T-helper 2 cell treated with Interferon-gamma antibody and Interleukin-4, amounts not matched to agents 5 μg/mL and 100 μg/mL, for 36 hours (primary cell): ENCODE measurements at places on chromosomes 4 and X.

DNA sequence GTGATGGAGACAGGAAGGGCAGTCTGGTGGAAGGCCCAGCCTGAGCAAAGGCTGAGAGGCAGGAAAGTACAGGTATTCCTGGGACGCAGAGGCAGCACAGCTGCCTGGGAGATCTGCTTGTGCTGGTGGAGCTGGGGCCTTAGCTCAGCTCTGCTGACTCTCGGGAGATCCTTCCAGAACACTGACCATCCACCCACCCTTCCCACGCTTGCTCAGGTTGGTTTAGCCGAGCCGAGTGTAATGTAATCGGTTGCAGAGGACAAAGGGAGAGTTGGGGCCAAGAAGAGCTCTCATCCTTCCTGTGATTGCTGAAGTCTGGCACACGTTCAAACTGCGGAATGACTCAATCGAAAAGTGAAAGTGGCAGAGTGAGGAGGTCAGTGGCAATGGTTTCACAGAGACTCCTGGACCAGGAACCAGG is 43.1 kb upstream of the GPR78 start:
- H3K36me3 ChIP-seq, result no peaks in the 10 kb centered on the region
- no peak overlapping the region for H3K4me3 ChIP-seq
- H3K27me3 ChIP-seq, result no peaks in the 10 kb centered on the region
- DNase-seq, result no peak
- peaks cover 5% of the 10 kb centered on the region for H3K4me1 ChIP-seq

DNA sequence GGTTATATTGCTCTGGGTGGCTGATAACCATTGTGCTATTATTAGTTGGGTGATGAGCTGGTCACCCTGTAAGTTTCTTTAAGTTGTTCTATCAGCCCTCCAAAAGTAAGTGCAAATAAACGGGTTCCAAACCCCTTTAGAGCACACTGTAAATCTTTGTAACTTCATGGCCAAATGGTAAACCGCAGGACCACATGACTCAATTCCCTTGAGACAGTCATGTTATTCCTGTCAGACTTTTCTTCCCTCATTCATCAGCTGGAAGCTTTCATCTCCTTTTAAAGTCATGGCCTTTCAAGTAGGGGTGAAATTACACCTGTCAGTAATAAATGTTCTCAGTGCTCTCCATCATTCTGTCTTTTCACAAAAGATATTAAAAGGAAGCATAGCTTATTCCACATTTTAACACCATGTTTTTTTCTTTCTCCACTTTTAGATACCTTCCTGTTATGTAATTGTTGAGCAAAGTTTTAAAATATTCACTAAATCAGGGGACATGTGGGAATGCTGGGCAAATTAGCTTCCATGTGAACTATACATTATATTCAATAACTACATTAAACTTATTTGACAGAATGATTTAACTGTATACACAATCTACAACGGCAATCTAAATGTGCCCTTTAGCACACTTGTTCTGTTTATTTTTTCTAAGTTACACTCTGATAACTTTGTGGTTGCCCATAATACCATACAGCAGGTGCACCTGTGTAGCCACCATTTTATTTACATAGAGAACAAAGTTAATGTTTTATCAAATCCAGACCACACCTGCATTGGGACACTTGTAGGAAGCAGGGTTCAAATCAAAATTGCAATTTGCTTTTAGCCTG is 275.5 kb downstream of the CFAP299 start:
- H3K27me3 ChIP-seq, result no peaks in the 10 kb centered on the region
- H3K36me3 ChIP-seq, result no peaks in the 10 kb centered on the region
- H3K27ac ChIP-seq, result no peak overlapping the region
- H3K4me1 ChIP-seq, result no peaks in the 10 kb centered on the region
- DNase-seq, result no peak

- peak overlapping the region; percentile 79 for H3K27ac ChIP-seq
- no peak for DNase-seq
- no peaks in the 10 kb centered on the region for H3K27me3 ChIP-seq
- H3K4me1 ChIP-seq, result peaks cover 49% of the 10 kb centered on the region
- peak overlapping the region; percentile 11 for H3K4me3 ChIP-seq
Measured at GRCh38 chr4:26878794-26879391, 18.3 kb downstream of the STIM2 start.

DNA sequence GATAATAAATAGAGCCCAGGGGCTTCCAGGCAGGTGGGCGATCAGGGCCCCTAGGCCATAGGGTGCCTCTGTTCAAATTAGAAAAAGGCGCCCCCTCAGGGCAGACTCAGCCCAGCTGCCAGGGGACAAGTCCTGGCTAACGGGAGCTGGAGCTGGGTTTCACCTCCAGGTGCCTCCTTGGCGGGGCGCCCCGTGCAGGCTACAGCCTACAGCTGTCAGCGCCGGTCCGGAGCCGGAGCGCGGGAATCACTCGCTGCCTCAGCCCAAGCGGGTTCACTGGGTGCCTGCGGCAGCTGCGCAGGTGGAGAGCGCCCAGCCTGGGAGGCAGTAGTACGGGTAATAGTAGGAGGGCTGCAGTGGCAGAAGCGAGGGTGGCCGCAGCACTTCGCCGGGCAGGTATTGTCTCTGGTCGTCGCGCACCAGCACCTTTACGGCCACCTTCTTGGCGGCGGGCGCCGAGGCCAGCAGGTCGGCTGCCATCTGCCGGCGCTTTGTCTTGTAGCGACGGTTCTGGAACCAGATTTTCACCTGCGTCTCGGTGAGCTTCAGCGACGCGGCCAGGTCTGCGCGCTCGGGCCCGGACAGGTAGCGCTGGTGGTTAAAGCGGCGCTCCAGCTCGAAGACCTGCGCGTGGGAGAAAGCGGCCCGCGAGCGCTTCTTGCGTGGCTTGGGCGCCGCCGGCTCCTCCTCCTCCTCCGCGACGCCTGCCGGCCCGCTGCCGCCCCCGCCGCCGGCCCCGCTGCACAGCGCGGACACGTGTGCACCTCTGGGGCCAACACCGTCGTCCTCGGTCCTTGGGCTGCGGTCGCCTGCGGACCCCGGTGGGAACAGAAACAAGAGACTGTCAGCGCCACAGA is 2.4 kb downstream of the NKX3-2 start:
- H3K36me3 ChIP-seq, result peaks cover 2% of the 10 kb centered on the region
- H3K27ac ChIP-seq, result no peak overlapping the region
- peak overlapping the region; percentile 42 for H3K4me3 ChIP-seq

- H3K4me3 ChIP-seq, result no peak overlapping the region
- DNase-seq, result no peak
- H3K27me3 ChIP-seq, result no peaks in the 10 kb centered on the region
- H3K4me1 ChIP-seq, result peaks cover 4% of the 10 kb centered on the region
Measured at GRCh38 chr4:139506774-139507173, 49.2 kb downstream of the SETD7 start.

DNA sequence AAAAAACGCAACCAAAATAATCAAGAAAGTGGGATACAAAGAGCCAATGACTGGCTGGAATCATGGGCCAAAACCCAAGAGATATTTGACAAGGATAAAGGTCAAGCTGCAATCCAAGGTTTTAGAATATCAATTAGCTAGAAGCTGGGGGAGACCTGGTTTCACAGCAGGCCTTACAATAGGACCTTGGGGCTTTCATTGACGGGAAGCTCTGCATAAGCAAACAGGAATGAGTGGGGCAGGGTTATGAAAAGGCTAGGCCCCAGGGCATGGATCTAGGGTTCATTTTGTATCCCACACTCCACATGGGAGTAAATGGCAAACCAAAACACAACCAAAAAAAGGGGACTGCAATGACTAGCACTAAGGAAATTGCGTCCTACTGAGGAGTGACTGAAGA is 215.3 kb downstream of the HS6ST2 start:
- DNase-seq, result no peak
- H3K36me3 ChIP-seq, result no peaks in the 10 kb centered on the region
- H3K27ac ChIP-seq, result no peak overlapping the region
- peaks cover 12% of the 10 kb centered on the region for H3K4me1 ChIP-seq

DNA sequence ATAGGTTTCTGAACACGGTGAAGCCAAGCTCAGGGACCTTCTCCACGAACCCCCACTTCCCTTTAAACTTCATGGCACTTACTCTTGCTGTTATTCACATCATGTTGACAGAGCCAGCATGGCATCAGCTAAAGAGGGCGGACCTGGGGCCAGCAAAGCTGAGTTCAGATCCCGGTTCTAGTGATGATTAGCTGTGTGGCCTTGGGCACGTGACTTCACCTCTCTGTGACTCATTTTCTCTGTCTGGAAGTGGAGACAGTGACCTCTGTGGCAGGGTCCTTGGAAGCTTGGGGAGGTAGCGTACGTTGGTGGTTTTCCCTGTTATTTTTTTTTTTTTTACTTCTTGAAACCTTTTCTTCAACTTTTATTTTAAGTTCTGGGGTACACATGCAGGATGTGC is 13.4 kb downstream of the EVC start:
- H3K27ac ChIP-seq, result no peak overlapping the region
- DNase-seq, result no peak
- no peak overlapping the region for H3K4me3 ChIP-seq
- H3K36me3 ChIP-seq, result no peaks in the 10 kb centered on the region
- H3K27me3 ChIP-seq, result no peaks in the 10 kb centered on the region
- no peaks in the 10 kb centered on the region for H3K4me1 ChIP-seq

DNA sequence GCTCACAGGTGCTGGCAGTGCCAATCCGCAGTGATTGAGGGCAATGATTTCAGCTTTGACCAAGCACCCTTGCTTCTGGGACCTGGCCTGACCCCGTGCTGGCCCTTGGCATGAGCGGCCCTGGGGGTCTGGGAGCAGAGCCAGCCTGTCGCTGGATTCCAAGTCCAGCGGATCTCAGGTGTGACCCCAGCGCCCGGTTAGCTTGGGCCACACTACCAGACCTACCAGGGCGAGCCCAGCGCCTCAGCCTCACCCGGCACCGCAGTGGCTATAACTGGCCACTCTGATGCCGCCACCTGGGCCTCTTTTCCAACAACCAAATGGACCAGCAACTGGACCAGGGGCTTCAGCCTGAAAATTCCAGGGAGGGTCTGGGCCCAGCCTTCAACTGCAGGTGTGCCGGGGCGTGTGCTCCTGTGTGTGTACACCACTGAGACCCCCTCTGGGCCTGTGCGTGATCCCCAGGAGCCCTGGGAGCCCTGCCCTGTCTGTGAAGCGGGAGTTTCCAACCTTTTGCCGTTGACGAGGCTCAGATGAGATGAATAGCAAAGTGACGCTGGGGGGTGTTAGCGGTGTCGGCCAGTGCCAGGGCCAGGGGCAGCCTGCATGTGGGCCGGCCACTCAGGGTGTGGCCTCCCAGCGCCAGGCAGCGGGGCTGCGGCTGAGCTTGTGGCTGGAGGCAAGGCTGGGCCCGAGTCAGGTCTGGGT is 658 bp downstream of the SH3TC1 start:
- H3K36me3 ChIP-seq, result no peaks in the 10 kb centered on the region
- DNase-seq, result no peak
- H3K27ac ChIP-seq, result peak overlapping the region; percentile 92
- H3K4me1 ChIP-seq, result peaks cover 30% of the 10 kb centered on the region

DNA sequence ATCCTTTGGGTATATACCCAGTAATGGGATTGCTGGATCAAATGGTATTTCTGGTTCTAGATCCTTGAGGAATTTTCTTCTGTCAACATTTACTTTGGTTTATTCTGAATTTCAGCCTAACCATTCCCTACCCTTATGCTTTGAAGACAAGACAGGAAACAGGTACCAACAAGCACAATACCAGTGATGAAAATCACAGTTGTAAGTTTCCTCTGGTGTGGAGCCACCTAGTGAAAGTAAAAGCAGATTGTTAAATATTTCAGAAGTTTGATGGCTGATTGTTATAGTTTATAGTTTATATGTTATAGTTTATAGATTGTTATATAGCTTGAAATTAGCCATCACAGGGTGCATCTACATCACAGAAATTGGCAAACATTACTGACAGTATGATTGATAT is 104.5 kb upstream of the AGA start:
- H3K36me3 ChIP-seq, result no peaks in the 10 kb centered on the region
- no peak overlapping the region for H3K27ac ChIP-seq
- DNase-seq, result no peak
- no peak overlapping the region for H3K4me3 ChIP-seq
- H3K4me1 ChIP-seq, result no peaks in the 10 kb centered on the region
- no peaks in the 10 kb centered on the region for H3K27me3 ChIP-seq

GRCh38 chr4:188218392-188218791 is 79.2 kb downstream of the TRIML1 start:
- H3K27me3 ChIP-seq, result no peaks in the 10 kb centered on the region
- no peaks in the 10 kb centered on the region for H3K4me1 ChIP-seq
- no peaks in the 10 kb centered on the region for H3K36me3 ChIP-seq

DNA sequence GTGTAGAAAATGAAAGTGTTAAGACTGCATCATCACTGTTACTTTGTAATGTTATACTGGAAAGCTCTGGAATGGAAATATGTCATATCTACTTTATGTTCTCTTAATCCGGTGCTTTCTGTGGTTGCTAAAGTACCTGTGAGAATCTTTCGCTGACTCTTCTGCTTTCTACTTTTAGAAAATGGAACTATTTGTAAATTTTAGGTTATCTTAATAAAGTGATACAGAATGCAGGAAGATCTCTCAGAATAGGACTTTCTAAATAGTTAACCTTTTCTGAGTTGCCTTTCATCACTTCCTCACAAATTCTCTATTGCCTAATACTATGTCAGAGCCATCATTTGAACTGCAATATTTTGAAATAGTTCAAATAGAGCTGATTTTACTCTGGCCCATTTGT is 69.3 kb downstream of the BMP2K start:
- H3K36me3 ChIP-seq, result peaks cover 13% of the 10 kb centered on the region
- DNase-seq, result no peak
- no peak overlapping the region for H3K27ac ChIP-seq

DNA sequence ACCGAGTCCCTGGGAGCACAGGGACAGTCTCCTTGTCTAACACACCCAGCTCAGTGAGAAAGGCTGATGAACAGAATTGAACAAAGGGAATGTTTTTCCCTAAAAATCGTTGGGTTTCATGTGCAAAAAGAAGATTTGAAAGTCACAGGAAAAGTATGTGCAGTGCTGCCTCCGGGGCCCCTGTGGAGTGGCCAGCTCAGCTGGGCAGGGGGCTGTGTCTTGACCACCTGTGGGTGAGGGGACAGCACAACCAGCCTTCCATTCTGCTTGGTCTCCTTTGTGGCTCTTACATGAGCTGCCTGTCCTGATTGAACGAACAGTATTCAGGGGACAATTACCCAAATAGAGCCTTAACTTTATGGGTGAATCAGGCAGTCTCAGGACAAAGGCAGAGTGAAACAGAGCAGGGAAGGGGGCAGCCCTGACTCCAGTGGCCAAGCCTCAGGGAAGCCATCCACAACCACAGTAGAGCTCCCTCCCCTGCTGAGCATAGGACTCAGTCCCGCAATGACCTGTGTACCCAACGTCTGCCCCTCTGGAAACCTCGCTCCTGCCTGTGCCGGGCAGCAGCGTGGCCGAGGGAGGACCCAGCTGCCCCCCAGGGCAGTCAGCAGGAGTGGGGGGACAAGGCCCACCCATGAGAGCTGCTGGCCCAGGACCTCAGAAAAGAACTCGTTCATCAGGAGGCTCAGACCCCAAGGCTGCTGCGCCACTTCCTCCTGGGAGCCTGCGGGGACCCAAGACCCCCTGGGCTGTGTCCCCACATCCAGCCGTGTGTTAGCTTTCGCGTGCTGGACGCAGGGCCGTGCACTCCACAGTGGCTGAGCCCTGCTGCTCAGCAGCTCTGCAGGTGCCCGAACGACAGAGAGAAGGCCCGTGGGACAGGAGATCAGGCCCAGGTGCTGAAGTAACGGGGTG is 59.6 kb upstream of the MXD4 start:
- H3K36me3 ChIP-seq, result no peaks in the 10 kb centered on the region
- H3K27me3 ChIP-seq, result peaks cover 4% of the 10 kb centered on the region
- no peak overlapping the region for H3K4me3 ChIP-seq
- H3K27ac ChIP-seq, result no peak overlapping the region
- DNase-seq, result no peak
